Hindlimb muscle (tissue), 1 donor: ENCODE measurements at places on chromosomes 12 and 14. TPM values are rescaled to one million over a fixed set of nuclear protein-coding genes. Genes with fewer than 3 reads are reported as not detected.

- DNase-seq = no peak
Observed at GRCh38 chr14:79584679-79585078, 626.6 kb downstream of the DIO2 start.

The ART4 gene
- 0.22 TPM for polyA plus RNA-seq

GRCh38 chr12:93154753-93155480, 222.8 kb upstream of the NUDT4 start:
- DNase-seq = no peak

DNA sequence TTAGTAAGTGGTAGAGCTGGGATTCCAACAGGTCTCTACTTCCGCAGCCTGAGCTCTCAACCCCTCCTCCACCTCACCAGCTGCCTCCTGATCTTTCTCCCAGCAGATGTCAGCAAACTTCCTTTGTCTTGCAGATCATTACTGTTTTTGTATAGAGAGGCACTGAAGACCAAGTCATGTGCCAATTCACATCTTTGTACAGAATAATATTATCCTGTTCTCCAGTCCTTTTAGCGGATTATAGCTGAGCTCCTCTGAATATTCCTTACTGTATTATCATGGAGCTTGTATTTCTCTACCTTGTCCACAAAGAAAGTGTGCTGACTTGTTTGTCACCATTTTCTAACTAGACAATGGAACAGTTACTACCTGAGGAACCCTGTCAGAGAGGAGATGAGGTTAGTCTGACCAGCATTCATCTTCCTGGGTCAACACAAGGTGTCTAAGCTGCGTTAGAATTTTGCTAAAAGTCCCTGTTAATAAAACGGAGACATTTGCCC, 142.3 kb upstream of the ARHGAP5 start:
- DNase-seq = peak; percentile 51

The MYF6 gene
- 119 TPM for polyA plus RNA-seq

DNA sequence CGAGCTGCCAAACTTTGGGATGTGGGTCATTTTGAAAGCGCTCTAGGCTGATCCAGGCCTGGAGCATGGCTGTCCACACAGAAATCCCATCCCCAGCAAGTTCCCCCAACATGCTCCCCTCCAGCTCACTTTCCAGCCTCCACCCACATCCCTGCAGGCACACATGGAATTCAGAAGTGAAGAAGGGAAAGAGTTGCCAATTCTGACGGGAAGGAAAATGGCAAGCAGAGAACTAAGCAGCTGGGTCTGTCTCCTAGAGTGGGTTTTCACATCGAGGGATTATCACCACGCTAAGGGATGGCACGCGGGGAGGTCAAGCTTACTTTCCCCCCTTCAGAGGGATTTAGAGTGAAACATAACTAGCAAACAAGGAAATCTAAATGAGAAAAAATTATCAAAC, 142.3 kb downstream of the RIMBP2 start:
- DNase-seq = no peak

The PMCH gene
- polyA plus RNA-seq = not detected

The GALNT4 gene
- polyA plus RNA-seq = 2.3 TPM

The TMEM119 gene
- polyA plus RNA-seq = 30.1 TPM

DNA sequence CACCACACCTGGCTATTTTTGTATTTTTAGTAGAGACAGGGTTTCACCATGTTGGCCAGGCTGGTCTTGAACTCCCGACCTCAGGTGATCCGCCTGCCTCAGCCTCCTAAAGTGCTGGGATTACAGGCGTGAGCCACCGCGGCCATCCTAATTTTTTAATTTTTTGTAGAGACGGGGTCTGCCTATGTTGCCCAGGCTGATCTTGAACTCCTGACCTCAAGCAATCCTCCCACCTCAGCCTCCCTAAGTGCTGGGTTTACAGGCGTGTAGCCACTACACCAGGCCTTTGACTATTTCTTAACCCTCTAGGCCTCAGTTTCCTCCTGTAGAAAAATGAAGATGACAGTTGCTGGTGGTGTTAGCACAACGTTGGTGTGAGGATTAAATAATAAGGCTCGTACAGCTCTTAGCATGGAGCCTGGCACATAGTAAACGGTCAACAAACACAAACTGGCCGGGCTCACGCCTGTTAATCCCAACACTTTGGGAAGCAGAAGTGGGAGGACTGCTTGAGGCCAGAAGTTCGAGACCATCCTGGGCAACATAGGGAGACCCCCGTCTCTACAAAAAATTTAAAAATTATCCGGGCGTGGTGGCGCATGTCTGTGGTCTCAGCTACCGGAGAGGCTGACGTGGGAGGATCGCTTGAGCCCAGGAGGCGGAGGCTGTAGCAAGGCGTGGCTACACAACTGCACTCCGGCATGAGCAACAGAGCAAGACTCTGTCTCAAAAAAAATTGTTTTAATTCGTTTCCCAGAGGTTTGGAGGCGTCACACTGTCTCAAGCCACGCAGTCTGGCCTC, 979 bp downstream of the DDX54 start:
- no peak for DNase-seq
